ENCODE measurements at places on chromosomes 16 and 17.

- DNase-seq = no peak
Observed at GRCh38 chr16:50688083-50688482, 5.3 kb upstream of the NOD2 start.

DNA sequence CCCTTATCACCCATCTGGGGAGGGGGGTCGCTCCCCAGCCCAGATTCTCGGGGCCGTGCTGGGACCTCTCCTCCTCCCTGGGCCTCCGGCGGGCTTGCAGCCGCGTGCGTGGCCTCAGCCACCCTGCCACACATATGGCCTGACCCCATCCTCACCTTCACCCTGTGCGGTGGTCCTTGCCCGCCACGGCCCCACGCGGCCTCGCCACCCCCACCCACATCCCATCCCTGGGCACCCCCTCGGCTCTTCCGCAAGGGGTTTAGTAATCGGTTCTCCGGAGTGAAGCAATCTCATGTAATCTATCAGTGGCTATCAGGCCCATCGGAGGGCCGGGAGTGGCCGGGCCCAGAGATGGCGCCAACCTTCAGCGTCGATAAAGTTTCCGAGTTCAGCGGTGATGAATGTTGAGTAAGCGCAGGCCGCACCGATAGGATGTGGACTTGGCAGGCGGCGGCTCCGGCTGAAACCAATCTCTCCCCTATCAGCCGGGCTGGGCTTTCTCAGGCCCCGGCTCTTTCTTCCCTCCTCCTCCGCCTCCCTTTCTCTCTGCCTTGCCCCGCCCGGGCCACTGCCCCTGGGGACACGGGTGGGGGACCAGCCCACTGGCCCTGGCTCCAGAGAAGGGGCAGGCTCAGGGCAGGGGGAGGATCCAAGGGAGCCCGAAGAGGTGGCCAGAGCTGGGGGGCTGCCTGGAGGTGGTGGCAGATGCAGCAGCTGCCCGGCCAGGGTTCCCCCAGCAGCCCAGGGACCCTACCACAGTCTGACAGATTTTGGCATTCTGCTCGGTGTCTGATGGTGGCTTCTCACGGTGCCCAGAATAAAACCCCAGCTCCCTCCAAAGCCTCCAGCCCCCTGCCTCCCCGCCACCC, 20.8 kb downstream of the ZFPM1 start:
- DNase-seq = no peak

GRCh38 chr17:66569572-66569971, 265.3 kb upstream of the CACNG5 start:
- no peak for DNase-seq

DNA sequence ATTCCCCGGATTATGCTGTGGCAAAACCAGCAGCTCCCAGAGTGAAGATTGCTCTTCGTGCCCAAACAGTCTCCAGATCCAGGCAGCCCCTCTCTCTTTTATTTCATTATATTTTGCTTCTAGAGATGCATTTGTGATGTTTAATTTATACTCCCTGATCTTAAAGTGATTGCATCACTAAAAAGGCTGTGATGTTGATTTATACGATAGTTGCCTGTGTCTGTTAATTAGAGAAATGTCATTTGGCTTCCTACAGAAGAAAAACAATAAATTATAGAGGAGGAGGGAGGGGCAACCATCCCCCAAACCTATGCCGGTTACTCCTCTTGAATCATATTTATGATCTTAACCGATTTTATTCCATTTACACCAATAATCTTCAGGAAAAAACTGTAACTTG, 615.3 kb downstream of the TOX3 start:
- DNase-seq = no peak

DNA sequence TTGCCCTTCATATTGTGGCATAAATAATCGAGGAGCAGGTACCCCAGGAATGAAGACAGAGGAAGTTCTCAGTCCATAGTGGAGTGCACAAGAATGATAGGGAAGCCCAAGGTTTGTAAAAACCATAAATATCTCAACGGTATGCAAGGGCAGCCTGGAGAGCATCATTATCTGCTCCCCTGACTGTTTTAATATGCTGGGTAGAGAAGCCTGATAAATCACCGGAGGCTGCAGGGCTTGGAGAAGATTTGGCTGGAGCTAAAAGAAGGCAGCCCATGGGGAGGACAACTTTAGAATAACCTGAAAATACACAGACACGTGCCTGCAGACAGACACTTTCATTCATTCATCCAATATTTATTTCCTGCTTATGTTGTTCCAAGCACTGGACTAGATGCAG, 205.2 kb upstream of the RPL38 start:
- no peak for DNase-seq
